HCT116 (cell line): ENCODE measurements at places on chromosomes 2 and 18.

- DNase-seq, result no peak
Observed at GRCh38 chr2:38125007-38125406, 49.1 kb upstream of the CYP1B1 start.

GRCh38 chr2:160836755-160837154 lies 323.5 kb upstream of the TANK start:
- DNase-seq, result no peak

DNA sequence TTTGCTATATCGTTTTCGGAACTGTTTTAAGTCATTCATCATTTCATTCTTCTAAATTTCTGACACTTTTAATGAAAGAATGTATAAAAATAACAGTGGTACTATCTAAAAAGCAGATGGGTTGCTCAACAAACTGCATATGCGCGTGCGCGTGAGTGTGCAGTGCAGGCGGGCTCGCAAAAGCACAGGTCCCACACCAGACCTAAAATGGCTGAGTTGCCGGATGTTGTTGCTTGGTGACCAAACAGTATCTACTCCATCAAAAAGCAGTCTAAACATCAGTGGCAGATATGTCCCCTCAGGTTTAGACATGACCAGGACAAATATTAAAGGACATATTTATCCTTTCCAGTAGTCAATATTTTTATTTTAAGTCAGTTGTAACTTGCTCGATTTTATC lies 5.1 kb downstream of the NOL4 start:
- DNase-seq, result no peak

- no peak for DNase-seq
Observed at GRCh38 chr18:13568443-13569392, 157.6 kb downstream of the FAM210A start.

- no peak for DNase-seq
Observed at GRCh38 chr2:161961061-161961460, 113.0 kb downstream of the DPP4 start.

- DNase-seq, result peak; percentile 42
Observed at GRCh38 chr2:178761759-178762371, 45.4 kb downstream of the TTN start.

- no peak for DNase-seq
Observed at GRCh38 chr2:218854860-218855259, 4.7 kb upstream of the WNT6 start.

GRCh38 chr18:51397347-51397962 lies 200.0 kb upstream of the MEX3C start:
- no peak for DNase-seq

- DNase-seq, result no peak
Observed at GRCh38 chr18:12879840-12880540, 4.0 kb downstream of the PTPN2 start.

DNA sequence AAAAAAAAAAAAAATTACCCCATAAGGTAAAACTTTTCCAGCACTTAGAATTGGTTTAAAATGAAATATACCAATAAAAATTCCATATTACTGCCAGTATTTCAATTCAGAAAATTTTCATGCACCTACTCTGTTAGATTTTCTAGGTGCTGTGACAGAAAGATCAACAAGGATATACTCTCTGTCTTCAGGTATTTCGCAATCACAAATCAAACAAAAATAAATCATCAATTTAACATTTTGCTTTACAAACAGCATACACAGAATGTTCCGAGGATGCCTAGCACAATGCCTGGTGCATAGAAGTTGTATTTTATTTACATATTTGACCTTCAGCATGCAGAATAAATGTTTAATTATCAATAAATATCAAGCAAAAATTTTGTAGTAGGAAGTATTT lies 66.5 kb downstream of the RBBP8 start:
- no peak for DNase-seq

DNA sequence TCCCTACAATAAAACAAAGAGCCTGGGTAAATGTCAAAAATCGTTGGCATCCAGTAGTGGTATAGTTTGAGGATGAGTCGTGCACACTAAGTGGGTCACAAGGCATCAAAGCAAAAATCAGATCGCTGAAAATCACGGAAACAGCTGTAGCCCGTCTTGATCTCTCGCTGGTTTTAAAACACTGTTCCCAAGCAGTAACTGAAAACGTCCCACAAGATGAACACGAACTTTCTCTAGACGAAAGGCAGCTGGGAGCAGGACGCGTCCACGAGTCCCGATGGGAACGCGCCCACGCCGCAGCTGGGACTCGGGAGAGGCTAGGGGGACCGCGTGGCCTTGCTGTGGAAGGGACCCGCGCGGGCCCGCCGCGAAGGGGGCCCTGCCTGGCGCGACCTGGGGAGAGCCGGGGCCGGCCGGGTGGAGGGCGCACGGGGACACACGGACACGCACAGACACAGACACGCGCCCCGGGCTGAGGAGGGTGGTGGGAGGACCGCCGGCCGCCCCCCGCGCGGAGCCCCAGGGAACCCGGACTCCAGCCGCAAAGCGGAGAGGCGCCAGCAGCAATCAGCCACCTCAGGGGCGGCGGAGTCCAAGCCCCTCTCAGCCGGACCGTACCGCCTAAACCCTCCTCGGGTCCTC lies 651 bp downstream of the STK17B start:
- DNase-seq, result no peak

DNA sequence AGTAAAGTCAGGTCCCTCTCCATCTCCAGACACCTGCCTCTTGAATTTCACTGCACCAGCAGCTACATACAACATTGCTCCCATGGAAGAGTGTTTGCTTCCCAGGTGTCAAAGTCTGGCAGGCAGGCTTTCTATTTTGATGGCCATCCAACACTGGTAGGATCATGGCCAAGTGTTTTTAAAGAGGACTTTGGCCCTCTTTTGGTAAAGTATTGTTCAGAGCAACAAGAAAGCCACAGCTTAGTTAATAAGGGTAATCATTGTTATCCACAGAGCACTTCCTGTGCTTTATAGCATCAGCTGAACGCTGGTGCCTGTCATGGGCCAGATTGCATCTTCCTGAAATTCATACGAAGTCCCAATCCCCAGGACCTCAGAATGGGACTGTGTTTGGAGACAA lies 133.2 kb downstream of the NCK2 start:
- no peak for DNase-seq

GRCh38 chr2:13193075-13193474 lies 476.3 kb downstream of the TRIB2 start:
- no peak for DNase-seq

GRCh38 chr2:119241205-119241532 lies 17.5 kb downstream of the STEAP3 start:
- no peak for DNase-seq

DNA sequence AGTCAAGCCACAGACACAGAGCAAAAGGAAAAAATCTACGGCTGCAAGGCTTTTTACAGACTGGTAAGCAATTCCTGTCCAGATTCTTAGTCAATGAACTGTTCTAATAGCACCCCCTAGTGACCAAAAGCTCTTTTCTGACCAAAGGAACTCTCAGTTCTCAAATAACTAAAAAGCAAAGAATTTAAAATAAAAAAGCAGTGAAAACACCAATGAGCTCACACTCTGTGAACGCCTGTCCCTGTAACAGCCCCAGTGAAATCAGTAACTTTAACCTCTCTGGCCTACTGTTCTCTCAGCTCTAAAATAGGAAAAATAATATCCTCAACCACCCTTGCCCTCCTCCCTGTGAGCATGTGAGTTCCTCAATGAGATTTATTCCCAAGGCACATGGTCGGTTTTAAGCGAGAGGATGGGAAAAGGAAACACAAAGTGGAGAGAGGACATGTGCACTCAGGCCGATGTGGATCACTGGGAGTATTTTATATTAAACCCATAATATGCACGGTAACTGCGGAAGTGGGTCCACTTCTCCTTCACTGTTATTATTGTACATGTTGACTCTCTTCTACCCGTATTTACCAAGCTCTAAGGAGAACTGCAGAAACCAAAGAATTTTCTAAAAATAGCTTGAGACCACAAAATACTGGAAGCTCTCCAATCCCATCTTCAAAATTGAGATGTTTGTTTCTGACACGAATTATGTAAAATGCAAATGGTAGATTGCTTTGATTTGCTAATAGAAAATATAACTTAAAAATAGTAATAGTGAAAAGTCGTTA lies 128.5 kb downstream of the STK39 start:
- peak; percentile 21 for DNase-seq

- DNase-seq, result peak; percentile 82
Observed at GRCh38 chr2:96260387-96261260, 5.2 kb downstream of the TMEM127 start.

GRCh38 chr2:216721141-216721540 lies 25.8 kb upstream of the IGFBP5 start:
- DNase-seq, result no peak

- no peak for DNase-seq
Observed at GRCh38 chr2:60834270-60834717, 47.1 kb upstream of the REL start.

GRCh38 chr18:36186461-36187192 lies 670 bp upstream of the MOCOS start:
- no peak for DNase-seq

- DNase-seq, result no peak
Observed at GRCh38 chr2:8036366-8036765, 645.5 kb upstream of the ID2 start.

DNA sequence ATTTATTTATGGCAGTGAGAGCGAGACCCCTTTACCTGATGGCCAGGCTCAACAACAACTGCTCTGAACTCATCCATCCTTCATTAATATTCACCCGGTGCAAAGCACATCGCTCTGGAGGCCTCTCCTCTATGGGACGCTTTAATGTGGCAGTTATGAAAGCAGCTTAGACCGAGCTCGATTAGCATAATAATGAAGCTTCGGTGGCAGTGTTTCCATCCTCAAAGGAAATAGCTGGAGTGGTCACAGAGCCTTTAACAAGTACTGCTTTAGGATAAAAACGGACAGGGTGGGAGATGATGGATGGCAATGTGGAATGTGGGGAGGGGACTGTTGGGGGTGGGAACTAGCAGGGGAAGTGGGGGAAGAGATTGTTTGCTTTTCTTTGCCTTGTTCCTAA lies 243.9 kb downstream of the SLC4A3 start:
- no peak for DNase-seq

DNA sequence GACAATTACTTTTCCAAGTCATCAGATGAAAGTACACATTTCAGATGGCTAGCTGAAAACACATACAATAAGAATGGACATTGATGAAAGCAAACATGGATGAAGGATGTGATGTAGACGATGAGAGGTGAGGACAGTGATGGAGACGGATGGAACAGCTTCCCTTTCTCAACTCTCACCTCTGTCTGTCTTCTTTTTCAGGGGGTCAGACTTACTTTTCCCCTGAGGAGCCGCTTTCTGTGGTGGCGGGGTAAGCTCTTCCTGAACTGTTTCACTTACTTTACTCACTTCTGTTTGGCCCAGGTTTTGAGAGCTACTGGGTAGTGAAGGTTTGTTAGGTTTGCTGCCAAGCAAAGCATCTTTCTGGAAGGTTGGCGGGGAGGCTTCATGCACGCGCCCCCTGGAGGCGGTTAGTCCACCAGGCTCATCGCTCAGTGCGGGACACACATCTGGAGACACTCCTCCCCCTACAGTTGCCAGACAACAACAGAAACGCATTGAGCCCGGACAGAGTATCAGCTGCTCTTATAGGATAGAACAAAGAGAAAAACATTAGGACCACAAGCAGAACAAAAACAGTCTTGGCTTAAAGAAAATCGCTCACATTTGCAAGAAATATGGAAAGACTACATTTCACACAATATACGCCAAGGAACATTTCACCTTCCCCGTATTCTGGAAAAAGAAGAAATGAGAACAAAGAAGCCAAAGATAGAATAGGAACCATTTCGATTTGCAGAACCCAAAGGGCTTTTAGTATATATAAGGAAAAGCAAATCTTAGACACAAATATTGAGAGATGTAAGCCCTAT lies 90.5 kb downstream of the MYOM1 start:
- DNase-seq, result peak; percentile 72

DNA sequence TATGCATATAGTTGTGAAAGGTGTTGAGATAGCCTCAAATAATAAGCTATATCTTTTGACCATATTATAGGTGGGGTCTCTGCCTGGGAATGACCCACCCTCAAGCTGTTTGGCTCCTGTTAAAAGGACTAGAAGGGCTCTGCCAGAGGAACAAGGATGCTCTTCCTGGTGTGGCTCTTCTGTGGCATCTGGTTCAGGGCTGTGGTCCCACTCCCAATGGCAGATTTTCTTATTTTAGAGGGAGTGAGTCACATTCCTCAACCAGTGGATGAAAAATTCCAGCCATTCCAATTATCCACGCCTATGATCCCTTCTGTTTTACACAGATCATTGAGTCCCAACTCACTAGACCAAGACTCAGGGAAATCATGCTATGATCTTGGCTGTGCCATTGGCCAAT lies 119.9 kb downstream of the PARD3B start:
- no peak for DNase-seq

- DNase-seq, result no peak
Observed at GRCh38 chr2:63051795-63052333, 1.2 kb downstream of the OTX1 start.

DNA sequence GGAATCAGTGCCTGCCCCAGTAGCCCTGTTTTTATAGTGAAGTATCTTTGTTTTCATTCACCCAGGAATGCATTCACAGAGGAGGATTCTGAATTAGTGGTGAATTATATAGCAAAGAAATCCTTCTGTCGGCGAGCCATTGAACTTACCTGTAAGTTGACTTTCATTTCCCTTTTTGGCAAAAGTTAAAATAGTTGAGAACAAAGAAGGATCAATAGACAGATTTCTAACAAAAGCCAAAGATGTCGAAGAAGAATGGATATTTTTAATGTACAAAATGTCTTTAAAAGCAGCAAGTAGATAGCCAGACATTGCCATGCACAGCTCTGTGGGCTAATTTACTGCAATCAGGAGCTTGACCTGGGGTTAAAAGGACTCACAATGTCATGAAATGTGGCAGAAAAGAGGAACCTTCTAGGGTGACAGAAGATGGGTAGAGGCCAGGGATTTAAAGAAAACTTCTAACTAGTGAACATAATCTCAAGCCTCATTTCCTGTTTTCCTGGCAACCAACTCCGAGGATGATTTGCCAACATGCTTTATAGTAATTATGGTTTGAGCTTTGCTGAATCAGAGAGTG lies 53.8 kb upstream of the TMEM87B start:
- no peak for DNase-seq

DNA sequence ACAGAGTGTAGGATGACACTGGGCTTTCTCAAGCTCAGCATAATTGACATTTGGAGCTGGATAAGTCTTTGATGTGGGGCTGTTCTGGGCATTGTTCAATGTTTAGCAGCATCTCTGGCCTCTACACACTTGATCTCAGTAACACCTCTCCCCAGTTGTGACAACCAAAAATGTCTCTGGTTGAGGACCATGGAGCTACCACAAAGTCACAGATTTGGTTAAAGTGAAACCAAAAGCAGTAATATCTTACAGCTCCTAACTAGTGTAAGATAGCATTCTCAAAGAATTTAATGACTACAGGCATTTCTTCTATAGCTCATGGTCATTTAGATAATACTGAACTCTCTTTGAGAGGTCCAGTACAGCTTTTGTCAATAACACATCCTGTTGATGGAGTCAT lies 23.4 kb upstream of the PAX3 start:
- no peak for DNase-seq
